CD8-positive, alpha-beta memory T cell (primary cell): ENCODE measurements at places on chromosomes 16 and 17. TPM values are rescaled to one million over a fixed set of nuclear protein-coding genes. Genes with fewer than 3 reads are reported as not detected.

SLC13A2 gene
- total RNA-seq, result not detected

GRCh38 chr16:81774348-81774747 lies 4.7 kb upstream of the PLCG2 start:
- DNase-seq, result no peak

- DNase-seq, result no peak
These were observed 79.2 kb downstream of the MYH11 start for GRCh38 chr16:15777533-15778203.

B3GNT9 gene
- 2.4 TPM for total RNA-seq

DNA sequence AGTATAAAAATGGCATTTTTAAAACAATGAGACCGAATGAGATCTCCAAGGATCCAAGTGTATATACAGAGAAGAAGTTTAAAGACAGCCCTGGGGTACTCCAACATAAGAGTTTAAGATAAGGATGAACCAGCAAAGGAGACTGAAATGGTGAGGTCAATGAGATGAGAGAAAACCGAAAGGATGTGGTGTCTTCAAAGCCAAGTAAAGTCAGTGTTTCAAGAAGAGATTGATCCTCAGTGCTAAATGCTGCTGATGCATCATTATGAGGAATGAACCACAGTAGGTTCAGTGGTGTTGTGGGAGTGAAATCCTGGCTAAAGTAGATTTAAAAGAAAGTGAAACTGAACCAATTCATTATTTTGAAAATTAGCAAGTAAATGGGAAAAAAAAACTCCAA lies 38.1 kb upstream of the NLK start:
- no peak for DNase-seq

DNA sequence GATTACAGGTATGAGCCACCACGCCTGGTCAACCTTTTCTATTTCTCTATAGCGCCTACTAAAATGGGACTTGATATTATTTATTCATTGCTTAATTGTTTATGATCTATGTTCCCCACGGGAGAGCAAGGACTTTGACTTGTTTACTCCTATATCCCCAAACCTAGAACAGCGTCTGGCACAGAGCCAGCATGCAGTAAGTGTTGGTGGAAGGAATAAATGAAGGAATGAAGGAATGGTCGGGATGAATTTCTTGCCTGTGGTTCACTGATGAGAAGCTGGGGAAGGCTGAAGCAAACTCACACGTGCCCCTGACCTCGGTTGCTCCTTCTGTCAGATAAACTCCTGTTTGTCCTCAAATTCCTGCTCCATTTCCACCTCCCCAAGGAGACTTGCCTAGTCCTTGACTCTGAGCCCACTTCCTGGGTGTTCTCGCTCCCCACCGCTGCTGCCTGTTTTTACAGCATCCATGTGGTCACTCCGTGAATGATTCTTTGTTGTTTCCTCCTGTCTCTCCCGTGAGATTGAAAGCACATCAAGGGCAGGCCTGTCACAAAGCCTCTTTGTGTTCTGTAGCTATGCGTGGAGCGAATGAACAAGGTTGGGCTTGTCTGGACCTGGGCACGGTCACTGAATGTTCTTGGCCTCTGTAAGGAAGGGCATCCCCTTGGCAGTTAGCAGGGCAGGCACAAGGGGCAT lies 17.3 kb downstream of the C17orf100 start:
- DNase-seq, result no peak

DNA sequence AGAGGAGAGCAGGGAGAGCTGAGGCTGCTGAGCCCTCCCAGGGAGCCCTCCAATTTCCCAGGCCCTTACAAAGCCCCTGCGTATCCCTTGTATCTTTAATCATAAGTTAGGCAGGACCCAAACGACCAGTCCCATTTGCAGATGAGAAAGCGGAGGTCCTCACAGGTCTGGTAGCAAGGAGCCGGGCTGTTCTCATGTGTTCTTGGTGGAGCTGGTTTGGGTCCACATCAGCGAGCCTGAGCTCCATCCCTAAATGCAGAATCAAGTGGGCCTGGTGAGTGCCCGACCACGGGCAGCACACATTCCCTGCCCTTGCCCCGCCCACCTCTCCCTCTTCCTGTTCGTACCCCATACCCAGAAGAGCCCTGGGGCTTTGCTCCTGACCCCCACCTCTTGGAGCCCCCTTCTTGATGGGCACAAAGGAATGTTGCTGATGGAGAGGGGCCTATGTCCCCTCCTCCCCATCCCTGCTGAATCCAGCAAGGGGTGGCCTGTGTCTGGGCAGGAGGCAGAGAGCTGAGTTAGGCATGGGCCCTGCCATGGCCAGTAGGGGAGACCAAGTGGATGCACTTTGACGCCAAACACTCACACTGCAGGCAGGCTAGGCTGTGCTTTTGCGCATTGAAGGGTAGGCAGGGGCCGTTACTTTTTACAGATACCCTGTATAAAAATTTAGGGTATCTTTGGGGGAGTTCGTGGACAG lies 18.3 kb upstream of the ADCY7 start:
- DNase-seq, result no peak

DNA sequence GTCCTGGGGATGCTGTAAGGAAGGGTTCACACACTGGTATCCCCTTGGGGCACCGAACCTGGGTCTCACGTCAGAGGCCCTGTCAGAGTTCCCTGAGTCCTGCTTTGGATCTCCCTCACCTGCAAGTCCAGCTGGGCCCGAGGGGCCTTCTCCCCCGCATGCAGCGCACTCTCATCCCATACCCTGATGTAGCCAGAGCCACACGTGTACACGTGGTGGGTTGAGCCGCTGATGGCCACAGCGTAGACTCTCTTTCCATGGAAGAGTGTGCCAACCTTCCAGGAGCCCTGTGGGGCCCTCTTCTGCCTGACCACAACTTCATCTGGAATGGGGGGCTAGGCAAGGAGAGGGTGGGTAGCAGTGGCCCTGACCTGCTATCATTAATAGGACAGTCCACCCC lies 9.9 kb downstream of the TLE7 start:
- DNase-seq, result no peak

TNFRSF17 gene
- not detected for total RNA-seq

DNA sequence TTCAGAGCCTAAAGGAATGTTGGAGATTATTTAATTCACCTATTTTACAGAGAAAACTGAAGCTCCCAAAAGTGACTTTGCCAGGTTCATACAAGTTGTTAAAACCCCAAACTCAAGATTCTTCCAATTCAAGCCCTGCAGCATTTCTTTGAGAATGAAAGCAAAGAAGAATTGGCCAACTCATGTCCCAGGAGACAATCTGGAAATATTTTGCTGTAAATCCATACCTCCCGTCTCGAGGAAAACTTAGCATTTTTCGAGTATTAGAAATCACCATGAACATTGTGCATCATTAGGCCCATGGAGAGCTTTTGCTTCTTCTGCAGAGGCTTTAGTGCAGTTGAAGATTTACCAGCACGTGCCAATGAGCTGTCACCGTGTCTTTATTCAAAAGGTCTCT lies 176.4 kb upstream of the KCNJ16 start:
- DNase-seq, result no peak

KRT17 gene
- not detected for total RNA-seq

CTRB2 gene
- total RNA-seq, result not detected

DNA sequence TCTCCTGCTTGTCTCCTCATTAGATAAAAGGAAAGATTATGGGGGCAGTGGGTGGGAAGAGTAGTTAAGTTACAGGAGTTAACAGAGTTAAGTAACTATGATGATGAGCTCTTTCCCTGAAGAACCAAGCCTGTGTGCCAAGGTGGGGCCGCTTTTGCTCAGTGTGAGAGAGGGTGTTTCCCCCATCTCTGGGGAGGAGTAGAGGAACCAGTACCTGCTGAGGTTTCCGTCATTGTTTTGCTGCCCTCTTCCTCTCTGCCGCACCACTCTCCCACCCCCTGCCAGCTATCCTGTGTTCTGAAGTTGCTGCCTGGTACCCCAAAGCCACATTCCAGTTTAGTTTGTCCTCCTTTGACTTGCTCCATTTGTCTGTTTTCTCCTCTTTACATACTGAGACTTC lies 20.8 kb upstream of the KRT10 start:
- DNase-seq, result no peak

KCTD19 gene
- total RNA-seq, result 1.4 TPM

DNA sequence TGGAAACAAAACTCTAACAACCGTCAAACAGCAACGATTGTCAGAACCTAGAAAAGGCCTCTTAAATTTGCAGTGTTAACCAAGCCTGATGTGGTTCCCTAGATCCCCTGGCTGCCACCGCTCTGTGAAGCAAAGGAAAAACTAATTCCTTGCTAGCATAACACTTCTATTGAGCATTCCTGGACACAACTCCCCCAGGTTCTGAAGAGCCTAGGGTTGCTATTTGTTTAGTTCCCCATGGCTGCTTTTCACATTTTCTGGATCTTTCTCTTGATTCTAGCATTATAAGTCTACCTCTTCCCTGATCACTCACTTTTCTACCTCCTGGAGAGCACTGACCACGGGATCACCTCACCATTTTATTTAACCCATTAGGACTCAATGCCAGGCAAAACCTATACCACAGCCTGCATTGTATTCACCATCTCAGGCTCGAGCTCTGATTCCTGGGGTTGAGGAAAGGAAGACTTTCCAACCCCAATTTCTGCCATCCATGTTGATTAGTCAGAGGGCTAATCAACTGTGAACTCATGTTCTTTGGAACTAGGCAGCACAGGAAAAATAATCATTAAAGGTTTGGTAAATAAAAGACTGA lies 692 bp upstream of the KCNJ16 start:
- DNase-seq, result no peak

- no peak for DNase-seq
These were observed 702 bp downstream of the IRX5 start for GRCh38 chr16:54931120-54932014.

CCL16 gene
- total RNA-seq, result not detected

DNA sequence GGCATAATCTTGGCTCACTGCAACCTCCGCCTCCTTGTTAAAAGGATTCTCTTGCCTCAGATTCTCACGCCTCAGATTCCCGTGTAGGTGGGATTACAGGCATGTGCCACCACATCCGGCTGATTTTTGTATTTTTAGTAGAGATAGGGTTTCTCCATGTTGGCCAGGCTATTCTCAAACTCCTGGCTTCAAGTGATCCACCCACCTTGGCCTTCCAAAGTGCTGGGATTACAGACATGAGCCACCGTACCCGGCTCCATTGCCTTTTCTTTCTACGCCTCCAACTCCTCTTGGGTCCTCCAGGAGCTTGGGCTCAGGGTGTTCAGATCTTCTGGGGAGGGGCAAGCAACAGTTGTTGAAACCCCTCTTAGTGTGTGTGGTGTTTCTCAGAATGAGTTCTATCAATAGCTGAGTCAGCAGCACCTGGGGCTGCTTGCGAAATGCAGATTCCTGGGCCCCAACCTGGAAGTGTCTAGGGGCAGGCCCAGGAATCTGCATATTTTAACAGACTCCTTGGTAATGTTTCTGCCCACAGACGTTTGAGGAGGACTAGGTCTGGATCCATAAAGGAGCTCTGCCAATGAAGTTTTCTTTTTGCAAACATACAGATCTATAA lies 31.4 kb downstream of the SEC14L5 start:
- no peak for DNase-seq

SDR42E1 gene
- 11.9 TPM for total RNA-seq

GRCh38 chr17:65156185-65156834 lies 19.1 kb downstream of the RGS9 start:
- DNase-seq, result no peak

DNA sequence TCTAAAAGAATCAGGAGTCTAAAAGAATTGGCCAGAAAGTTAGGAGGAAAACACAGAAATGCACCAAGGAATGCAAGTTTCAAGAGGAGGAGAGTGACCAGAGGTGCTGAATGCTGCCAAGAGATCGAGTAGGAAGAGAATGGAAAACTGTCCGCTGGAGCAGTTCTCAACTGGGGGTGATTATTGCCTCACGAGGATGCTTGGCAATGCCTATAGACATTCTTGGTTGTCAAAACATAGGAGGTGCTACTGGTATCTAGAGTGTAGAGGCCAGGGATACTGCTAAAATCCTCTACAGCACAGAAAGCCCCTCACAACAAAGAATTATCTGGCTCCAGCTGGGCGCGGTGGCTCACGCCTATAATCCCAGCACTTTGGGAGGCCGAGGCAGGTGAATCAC lies 82.1 kb upstream of the NOL11 start:
- DNase-seq, result no peak

GRCh38 chr16:3570420-3571062 lies 6.7 kb downstream of the NLRC3 start:
- DNase-seq, result no peak

GRCh38 chr16:48628359-48628985 lies 18.5 kb upstream of the N4BP1 start:
- no peak for DNase-seq

GRCh38 chr17:59899099-59899498 lies 6.2 kb downstream of the RPS6KB1 start:
- no peak for DNase-seq

- no peak for DNase-seq
These were observed 1131.0 kb upstream of the GOT2 start for GRCh38 chr16:59864981-59865666.

- no peak for DNase-seq
These were observed 32.9 kb upstream of the CLEC18A start for GRCh38 chr16:69918241-69918640.

- no peak for DNase-seq
These were observed at the start of gene PPP1R1B for GRCh38 chr17:39626171-39627046. Gene PPP1R1B (plus strand): TSS chr17:39626952. CDS start chr17:39627393, 441 bp downstream.

- DNase-seq, result no peak
These were observed 16.0 kb upstream of the SPPL2C start for GRCh38 chr17:45828582-45829133.

KRTAP1-5 gene
- not detected for total RNA-seq

ABCA8 gene
- not detected for total RNA-seq

DNA sequence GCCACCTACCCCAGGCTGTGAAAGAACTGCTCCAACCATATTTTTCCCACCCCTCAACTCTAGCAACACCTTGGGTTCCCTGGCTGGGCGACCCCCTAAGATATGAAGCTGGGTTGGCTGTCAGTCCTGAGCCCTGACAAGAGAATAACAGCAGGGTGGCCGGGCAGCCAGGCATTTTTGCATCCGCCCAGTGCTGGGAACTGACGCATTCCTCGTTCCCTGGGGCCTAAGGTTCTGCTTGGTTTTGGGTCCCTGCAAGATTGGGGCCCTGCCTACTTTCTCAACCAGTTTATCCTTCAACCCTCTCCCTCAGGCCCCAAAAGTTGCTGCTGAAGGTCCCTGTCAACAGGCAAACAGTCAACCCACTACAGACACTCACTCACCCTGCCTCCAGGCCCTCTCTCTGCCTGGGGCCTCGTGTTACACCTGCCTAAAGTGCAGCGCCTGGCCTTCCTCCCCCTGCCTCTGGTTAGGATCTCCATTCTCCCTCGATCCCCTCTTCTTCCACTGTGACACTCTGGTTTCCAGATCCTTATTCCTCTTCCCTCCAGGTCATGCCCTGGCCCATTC lies 151.5 kb downstream of the STX8 start:
- no peak for DNase-seq

- DNase-seq, result no peak
These were observed 5.8 kb upstream of the ARMC5 start for GRCh38 chr16:31453255-31454204.
